BE2C (cell line): ENCODE measurements at places on chromosomes 7 and 10.

DNA sequence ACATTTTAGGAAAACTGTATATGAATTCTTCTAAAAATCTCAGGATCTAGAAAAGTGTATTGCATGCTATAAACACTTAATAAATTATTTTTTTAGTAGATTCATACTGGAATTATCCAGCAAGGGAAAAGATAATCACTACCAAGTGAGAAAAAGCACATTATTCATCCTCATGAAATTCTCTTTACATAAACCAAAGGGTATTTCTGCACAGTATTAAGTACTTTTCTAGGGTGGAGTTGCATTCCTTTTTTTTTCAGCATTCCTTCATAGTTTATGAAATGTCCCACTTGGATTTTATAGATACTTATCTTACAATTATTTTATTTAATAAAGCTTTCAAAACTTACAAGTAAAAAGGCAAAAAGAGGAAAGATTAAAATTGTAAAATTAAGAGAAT lies 403.3 kb downstream of the HGF start:
- DNase-seq = no peak

DNA sequence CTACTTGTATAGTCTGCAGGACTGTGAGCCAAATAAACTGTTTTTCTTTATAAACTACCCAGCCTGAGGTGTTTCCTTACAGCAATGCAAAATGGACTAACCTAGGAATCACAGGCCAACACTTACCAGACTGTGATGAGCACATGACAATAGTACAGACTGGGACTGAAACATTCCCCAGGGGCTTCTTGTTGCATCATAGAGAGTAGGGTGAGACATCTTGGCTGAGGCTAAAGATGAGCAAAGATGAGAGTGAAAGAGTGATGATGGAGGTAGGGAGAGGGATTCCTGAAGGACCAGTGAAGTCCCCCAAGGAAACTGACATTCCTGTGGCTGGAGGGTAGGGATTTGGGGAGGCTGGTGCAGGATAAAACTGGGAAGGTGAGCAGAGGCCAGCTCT lies 194.4 kb downstream of the TPST1 start:
- no peak for DNase-seq

DNA sequence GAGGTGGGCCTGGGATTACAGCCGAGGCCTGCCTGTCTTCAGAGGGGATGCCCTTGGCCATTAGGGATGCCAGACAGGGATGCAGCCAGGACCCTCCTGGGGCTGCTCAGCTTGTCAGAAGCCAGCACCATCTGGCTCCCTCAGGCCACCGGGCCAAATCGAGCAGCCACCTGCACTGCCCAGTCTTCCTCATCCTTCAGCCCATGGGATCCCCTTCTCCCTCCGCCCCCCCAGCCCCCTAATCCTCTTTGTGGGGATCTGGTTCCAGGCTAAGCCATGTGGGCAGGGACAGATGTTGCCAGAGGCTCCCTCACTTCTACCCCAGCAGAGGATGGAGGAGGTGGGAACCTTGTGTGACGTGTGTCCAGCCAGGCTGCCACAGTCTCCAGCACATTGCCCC lies 137.4 kb upstream of the PPIF start:
- DNase-seq = no peak

GRCh38 chr7:29135846-29136245 lies 10.5 kb downstream of the CPVL start:
- DNase-seq = no peak

GRCh38 chr7:148276314-148277041 lies 314.1 kb upstream of the C7orf33 start:
- DNase-seq = no peak

GRCh38 chr7:40412323-40412722 lies 277.5 kb downstream of the SUGCT start:
- DNase-seq = no peak

GRCh38 chr7:27151931-27152815 lies at the start of gene HOXA3:
Gene HOXA3 (minus strand): TSS chr7:27152583. CDS start chr7:27110640, 41,943 bp downstream.
- peak; percentile 10 for DNase-seq

DNA sequence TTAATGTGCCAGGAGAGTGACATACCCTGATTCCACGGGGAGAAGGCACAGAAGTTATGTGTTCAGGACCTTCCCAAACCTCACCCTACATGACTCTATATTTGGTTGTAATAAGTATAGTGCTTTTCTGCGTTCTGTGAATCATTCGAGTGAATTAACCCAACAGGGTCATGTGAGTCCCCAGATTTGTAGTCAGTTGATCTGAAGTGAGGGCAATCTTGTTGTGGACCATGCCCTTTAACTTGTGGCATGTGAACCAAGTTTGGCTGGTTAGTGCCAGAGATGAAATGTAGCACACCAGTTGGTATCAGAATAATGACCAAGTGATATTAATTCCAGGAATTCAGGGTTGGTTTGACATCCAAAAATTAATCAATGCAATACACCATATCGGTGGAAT lies 70.2 kb downstream of the NHLRC2 start:
- DNase-seq = no peak

GRCh38 chr10:100653957-100654781 lies 91.2 kb upstream of the PAX2 start:
- DNase-seq = peak; percentile 73

DNA sequence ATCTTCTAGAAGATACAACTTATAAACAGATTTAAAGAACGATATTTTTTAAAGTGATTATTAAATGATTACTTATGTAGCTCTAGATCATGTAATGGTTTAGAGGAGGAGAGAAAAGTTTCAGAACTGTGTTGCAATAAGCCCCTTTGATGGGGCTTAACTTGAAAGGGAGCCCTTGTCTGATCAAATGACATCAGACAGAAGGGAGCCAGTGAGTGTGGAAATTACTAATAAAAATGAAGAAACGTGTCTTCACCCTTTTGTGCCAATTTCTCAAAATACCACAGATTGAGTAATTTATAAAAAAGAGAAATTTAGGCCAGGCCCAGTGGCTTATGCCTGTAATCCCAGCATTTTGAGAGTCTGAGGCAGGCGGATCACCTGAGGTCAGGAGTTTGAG lies 318.2 kb downstream of the EXOC4 start:
- no peak for DNase-seq

GRCh38 chr10:44947371-44948152 lies 12.0 kb upstream of the RASSF4 start:
- no peak for DNase-seq

DNA sequence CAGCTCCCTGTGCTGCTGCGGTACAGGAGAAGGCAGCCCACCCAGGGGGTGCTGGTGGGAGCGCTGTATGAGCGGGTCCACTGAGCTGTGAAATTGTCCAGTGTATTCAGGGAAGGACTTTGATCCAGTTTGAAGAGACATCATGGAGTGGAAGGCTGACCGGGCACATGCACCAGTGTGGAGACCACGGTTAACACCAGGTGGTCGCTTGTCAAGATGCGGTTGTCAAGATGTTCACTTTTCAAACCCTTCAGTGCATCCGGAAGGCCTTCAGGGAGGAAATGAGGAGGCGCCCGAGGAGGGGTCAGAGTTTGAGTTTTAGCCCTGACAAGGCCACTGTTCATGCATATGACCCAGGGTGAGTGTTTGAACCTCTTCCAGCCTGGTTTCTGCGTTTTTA lies 6.1 kb downstream of the DOCK1 start:
- no peak for DNase-seq

DNA sequence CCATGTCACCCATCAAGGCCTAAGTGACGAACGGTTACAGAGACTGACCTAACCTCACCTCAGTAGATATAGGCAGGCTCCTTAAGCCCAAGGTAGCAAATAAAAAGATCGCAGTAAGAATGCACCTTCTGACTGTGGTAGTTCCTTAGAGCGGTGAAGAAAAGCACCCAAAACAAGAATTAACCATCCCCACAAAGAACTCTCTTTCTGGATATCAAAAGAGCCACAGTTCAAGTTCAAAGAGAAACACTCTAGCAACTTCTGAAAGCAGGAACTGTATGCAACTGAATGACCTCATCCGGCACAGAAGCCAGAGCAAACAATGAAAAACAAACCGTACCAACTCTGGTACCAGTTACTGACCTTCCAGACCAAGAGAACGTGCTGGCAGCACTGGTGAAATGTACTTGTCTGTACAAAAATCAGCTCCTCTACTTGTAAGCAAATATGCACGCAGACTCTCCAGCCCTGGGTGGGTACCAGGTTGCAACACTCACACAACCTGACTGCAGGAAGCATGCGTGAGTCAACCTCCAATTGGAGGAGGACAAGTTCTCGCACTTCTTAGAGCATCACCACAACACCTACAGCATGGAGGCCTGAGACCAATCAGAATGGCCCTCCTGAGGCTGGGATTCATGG lies 202.7 kb downstream of the FAM107B start:
- no peak for DNase-seq

- peak; percentile 17 for DNase-seq
Measured at GRCh38 chr10:114100848-114101741, 57.4 kb downstream of the ADRB1 start.

GRCh38 chr7:123279949-123280348 lies 80.2 kb upstream of the SLC13A1 start:
- no peak for DNase-seq

DNA sequence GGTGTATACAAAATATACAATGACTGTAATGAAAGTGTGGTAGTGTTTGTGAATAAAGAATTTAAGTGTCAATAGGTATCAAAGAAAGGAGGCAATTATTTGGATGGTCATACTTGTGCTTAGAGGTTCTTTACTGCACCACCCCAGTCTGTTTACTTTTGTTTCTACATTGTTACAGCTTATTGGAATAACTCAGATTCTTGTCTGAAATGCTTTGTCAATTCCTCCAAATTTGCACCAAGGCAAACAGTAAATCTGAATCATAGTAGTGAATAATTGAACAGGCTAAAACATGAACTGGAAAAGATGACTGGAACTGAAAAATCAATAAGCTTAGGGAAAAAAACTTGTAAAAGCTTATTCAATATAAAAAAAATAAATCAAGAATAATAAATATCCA lies 319.2 kb downstream of the EXOC4 start:
- DNase-seq = no peak

- DNase-seq = no peak
Measured at GRCh38 chr7:24781106-24781505, 23.8 kb upstream of the GSDME start.

DNA sequence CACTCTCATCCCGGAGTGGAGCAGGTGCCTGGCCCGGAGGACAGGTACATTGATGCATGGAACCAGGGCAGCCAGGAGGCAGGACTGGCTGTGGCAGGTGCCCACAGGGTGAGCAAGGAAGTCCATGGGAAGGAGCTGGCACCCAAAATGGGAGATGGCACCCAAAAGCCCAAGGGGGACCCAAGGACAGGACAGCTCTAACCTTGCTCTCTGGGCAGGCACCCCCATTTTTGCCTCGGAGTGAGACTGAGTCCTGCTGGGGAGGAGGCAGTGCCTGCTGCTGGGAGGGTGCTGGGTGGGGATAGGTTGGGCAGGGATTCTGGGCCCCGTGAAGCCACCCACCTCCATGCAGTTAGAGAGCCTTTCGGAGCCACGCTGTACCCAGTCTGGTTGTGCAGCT lies 234.5 kb downstream of the TCERG1L start:
- DNase-seq = no peak

GRCh38 chr7:3193379-3194120 lies 107.5 kb upstream of the SDK1 start:
- no peak for DNase-seq

- DNase-seq = no peak
Measured at GRCh38 chr10:69498711-69499471, 47.6 kb downstream of the TSPAN15 start.

DNA sequence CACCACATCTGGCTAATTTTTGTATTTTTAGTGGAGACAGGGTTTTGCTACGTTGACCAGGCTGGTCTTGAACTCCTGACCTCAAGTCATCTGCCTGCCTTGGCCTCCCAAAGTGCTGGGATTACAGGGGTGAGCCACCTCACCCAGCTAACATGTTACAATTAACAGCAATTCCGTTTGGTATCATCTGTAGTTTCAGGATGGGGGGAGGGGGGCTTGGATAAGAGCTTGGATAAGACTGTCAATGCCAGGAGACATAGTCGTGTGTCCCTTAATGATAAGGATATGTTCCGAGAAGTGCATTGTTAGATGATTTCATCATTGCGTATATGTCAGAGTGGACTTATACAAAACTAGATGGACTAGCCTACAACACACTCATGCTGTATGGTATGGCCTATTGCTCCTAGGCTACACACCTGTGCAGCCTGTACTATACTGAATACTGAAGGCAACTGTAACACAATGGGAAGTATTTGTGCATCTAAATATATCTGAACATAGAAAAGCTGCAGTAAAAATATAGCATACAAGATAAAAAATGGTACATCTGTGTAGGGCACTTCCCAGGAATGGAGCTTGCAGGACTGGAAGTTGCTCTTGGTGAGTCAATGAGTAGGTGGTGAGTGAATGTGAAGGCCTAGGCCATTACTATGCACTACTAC lies 103.9 kb upstream of the TNS3 start:
- DNase-seq = no peak

GRCh38 chr7:106248600-106248999 lies 36.2 kb downstream of the NAMPT start:
- DNase-seq = no peak

DNA sequence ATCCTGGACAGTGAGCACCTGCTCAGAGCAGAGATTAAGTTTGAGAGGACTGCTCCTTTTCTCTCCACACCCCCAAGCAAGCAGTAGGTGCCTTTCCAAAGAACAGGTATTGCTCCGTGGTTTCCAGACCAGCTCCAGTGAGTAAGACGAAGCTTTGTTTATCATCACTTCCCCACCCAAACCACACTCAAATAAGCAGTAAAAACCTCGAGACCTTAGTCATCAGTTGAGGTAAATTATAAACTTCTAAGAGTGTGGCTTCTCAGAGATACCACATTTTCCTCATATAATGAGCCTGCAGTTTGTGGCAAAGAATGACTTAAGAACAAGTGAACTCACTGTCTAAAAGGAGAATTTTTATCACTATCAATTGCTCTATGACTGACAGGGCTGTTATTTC lies 50.0 kb upstream of the GRB10 start:
- no peak for DNase-seq

GRCh38 chr10:93065675-93066543 lies 5.3 kb downstream of the CYP26C1 start:
- no peak for DNase-seq

DNA sequence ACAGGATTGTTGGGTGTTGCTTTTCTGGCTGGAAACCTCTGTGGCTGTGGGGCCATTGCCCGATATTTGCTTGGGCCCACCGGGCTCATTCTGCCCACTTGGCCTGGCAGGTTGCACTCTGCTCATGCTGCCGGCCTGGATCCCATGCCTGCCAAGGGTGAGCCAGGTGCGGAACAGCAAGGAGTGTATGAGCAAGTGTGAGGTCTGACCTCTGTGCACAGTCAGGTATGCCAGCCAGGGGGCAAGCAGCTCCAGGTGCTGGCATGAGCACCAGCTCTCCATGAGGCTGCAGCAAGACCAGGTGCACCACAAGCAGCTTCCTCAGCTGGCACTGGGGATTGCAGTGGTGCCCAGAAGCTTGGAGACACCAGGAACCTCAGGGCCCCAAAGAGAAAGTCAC lies 65.4 kb upstream of the KIF5B start:
- no peak for DNase-seq

GRCh38 chr7:98930464-98930863 lies 52.1 kb downstream of the TRRAP start:
- no peak for DNase-seq

GRCh38 chr10:132120734-132121510 lies 55.2 kb downstream of the JAKMIP3 start:
- DNase-seq = no peak

GRCh38 chr10:86283466-86284287 lies 82.9 kb downstream of the GRID1 start:
- DNase-seq = no peak
